Right ventricle myocardium inferior (tissue), 1 donor: ENCODE measurements at places on chromosomes 5 and 9.

GRCh38 chr9:119802621-119803020 lies 433.4 kb upstream of the BRINP1 start:
- peak; percentile 66 for DNase-seq

GRCh38 chr5:53110156-53110555 lies 599 bp upstream of the MOCS2 start:
- DNase-seq: no peak

DNA sequence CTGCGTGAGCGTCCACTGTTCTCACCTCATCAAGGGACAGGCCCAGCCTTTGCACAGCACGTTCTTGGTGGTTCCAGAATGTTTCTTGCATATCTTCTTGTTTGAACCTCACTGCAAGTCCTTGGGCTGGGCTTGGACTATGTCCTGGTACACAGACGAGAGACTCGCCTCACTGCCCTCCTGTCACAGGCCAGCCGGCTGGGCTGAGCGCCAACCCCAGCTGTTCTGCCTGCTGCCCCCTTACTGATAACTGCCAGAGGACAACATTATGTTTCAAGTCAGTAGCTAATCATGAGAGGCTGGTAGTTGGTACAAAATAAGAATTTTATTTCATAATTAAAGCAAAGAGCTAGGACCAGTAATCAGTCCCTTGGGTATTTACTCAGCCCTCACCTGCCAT lies 52.8 kb upstream of the LRRTM2 start:
- DNase-seq: peak; percentile 86

GRCh38 chr5:171498166-171498565 lies 78.7 kb downstream of the FGF18 start:
- peak; percentile 37 for DNase-seq

DNA sequence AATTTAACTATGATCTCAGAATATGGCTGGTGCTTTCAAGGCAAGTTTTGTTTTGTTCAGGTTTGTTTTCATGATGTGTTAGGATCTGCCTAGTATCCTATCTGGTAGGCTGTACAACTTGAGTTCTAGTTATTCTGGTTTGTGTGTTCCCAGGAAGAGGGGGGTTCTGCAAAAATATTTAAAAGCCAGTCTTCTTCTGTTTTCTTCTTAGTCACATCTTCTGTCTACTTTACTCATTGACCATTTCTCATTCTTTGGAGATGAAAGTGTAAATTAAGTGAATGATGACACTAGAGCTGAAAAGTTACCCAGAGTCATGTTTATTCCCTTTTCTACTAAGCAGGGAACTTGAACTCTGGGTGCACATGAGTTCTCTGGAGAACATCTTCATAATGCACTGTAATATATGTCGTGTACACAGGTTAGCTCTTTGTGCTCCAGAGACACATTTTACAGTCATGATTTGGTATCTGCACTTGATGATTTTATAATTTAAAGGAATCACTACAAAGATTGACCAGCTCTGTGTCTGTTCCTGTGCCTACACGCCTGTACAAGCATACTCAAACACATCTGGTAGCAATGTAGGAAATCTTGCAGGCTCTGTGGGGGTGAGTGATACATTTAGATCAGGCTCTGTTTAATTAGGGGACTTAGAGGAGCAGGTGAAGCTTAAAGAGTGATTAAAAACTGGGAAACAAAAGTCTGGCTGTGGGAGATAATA lies 5.0 kb downstream of the SMAD5 start:
- no peak for DNase-seq

DNA sequence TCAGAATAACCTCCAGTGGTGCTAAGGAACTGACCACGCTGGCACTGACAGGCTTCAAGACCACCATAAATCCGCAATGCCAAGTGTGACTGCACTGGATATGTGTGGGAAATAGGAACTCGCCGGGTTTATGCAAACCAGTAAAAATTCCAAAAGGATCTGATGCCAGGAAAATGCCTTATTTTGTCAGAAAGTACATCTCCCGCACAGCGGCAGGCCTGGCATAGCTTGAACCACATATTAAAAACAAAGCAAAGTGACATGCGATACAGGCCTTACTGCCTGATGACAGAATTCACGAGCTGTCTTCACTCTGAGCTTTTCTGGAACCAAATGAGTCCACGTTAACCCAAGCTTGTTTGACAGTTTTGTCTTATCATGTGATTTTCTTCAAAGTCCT lies 139.6 kb downstream of the GLIS3 start:
- no peak for DNase-seq

DNA sequence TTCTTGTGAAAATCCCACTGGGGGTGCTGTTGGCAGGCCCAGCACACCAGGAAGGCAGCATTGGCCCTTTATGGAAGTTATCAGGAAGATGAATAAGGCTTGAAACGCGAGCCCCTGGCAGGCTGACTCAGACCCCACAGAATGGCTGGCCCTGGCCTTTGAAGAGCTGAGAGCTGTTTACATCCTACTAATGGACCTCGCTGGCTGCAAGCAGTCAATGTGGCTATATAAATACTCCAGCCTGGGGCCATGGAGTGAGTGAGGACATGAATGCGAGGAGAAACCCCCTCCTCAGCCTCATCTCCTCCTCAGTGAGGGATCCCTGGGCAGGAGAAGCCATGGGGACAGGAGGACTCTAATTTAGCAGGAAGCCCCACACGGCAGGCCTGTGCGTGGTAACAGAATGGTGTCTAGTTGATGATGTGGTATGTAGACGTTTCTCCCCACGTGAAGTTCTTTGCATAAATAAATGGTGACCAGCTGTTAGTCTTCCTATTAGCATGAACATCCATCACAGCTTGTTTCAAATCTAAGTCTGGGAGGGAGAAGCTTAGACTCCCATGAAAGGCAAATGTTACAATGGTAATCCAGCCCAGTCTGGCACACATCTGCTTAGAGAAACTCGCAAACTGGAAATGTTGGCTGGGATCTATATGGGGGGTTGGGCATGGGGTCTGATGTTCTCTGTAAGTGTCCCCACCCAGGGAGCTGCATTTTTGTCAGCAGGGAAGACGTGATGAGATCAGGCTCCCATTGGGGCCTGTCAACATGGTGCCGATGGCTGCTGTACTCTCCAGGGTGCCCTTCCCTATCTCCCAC lies 175.1 kb upstream of the PITX1 start:
- DNase-seq: no peak

- no peak for DNase-seq
Observed at GRCh38 chr5:177071666-177072385, 14.9 kb upstream of the FGFR4 start.

DNA sequence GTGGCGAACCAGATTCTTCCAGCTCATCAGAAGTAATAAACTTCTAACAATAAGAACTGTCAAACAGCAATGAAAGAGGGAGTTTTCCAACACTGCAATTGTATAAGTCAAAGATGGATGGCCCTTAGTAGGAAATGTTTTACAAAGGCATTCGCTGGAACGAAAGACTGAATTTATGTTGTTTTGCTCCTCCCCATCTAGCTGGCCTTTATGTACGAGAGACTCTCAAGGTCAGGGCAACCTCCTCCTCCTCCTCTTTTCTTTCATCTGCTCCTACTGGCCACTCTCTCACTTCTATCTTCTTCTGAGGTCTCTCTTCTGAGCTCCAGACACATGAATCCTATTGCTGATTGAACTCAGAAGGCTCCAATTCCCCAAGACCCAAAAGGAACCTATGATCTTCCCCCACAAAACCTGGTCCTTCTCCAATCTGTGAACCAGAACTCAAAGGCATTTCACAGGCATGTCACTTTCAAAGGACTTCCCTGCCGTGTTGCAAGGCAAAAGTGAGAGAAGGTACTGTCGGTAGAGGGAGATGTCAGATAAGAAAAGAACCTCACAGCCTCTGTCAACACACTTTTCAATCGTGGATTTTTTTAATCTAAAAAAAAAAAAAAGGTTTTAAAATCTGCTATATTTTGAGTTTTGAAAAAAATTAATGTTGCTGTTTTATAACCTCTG lies 28.5 kb upstream of the PUM3 start:
- DNase-seq: no peak

- no peak for DNase-seq
Observed at GRCh38 chr5:60611099-60611740, 88.7 kb downstream of the DEPDC1B start.

DNA sequence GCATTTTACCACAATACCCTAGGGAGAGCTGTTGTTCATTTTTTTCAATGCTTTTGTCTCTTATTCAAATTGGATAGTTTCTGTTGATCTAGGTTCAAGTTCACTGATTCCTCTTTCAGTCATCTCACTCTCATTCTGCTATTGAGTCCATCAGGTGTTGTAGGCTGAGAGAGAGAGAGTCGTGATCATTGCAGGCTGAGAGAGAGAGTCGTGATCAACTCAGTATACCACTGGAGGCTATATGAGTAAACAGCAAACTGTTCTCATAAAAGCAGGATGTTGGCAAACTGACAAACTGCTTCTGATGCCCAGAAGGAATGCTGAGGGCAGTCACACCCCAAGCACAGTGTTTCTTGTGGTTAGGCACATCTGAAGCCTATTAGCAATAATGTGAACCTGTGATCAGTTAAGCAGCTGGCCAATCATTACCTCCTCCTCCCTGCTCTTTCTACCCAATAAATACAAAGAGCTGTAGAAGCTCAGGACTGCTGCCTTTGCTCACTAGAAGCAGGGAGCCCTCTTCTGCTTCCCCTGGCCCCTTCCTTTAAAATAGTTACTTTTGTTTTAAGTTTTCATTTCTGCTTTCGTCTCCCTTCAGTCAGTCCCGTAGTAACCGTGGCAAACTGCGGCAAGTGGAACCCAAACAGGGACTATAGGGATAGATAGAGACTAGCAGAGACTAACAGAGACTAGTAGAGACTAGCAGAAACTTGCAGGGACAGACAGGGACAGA lies 476.1 kb upstream of the ACO1 start:
- no peak for DNase-seq

GRCh38 chr5:168612996-168613395 lies 33.8 kb upstream of the PANK3 start:
- no peak for DNase-seq

DNA sequence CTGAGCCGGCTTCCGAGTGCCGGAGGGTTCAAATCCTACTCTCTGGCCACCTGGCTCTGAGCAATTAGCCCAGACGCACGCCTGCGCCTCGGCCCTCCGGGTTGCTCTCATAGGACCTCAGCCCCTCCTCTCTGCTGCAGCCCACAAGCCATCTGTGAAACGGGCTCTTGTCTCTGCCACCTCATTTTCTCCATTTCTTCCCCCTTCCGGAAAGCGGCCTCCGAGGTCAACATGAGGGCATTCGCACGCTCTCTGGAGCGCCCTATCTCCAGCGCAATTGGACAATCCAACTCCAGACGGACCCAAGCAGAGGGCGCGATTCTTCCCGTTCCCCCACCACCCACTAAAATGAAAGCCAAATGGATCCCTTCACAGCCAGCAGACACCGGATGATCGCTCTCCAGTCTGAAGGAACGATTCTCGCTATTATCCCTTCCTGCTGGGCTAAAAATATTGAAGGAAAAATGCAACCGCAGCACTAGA lies 41.5 kb downstream of the VAV2 start:
- DNase-seq: peak; percentile 59

- no peak for DNase-seq
Observed at GRCh38 chr5:127370631-127371030, 80.0 kb downstream of the MEGF10 start.

DNA sequence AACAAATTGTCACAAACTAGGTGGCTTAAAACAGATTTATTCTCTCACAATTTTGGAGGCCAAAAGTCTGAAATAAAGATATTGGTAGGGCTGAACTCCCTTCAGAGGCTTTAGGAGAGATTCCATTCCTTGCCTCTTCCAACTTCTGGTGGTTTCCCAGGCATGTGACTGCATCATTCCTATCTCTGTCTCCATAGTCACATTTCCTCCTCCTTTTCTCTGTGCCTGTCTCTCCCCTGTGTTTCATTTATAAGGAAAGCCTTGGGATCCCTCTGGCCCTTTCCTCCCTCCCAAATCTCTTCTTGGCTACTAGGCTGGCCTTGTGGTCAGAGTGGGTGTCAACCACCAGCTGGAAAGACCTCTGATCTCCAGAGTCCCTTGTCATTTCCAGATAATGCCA lies 78.2 kb downstream of the SNX18 start:
- DNase-seq: no peak

DNA sequence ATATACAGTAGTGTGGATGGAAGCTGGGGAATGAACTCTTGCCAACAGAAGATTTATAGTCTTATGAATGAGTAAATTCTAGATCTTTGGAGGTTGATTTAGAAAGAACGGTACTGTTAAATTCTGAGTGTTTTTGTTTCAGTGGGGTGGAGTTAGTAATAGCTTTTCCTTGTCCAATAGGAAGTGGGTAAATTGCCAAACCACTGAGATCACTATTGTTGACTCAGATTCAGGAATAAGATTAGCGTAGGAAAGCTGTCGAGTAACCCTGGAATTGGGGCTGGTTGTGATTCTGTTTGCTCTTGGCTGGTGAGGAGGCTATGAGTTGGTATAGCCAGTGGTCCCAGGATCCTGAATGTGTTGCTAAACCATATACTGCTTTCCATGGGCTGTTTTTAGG lies 155.6 kb downstream of the ARHGAP26 start:
- no peak for DNase-seq

- no peak for DNase-seq
Observed at GRCh38 chr9:29806937-29807618, 2233.8 kb upstream of the C9orf72 start.

- no peak for DNase-seq
Observed at GRCh38 chr9:99335280-99335679, 113.2 kb downstream of the SEC61B start.

DNA sequence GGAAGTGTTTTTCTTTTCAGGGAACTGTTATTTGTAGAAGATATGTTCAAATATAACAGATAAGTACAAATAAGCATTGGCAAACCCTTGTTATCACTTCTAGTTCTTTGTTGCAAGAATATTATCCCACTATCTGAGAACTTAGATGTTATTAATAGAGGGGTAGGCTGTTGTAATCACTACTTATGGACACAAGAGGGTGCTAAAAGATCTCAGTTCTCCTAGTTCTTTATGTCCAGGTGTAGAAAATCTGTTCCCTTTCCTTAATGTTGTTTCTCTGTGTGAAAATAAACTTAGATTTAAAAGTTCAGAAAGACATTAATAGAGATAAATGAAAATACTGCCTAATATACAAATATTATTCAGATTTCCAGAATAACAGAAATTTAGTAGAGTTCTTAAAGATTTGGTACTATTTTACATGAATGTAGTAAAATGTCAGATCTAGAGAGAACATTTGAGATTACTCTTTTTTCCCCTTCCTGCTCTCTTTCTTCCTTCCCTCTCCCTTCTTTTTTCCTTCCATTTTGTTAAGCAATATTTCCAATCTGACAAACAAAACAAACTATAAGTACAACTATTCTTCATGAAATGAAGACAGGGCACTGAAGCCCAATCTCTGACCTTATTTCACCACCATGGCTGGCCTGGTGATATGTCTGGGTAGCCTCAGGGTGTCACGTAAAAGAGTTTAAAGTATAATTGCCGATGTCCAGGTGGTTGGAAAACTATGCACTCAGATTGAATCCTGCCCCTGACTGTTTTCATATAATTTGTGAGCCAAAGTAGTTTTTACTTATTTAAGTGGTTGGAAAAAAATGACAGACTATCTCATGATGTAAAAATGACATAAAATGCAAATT lies 43.6 kb upstream of the C5orf46 start:
- DNase-seq: no peak

- peak; percentile 34 for DNase-seq
Observed at GRCh38 chr9:6869081-6869948, 111.5 kb downstream of the KDM4C start.

- DNase-seq: no peak
Observed at GRCh38 chr5:73623901-73624404, 2.0 kb upstream of the ARHGEF28 start.

- DNase-seq: peak; percentile 93
Observed at GRCh38 chr9:134455934-134456755, 129.9 kb downstream of the RXRA start.

- DNase-seq: no peak
Observed at GRCh38 chr5:145750199-145750598, 84.9 kb downstream of the PRELID2 start.

- DNase-seq: no peak
Observed at GRCh38 chr5:1666812-1667588, 132.6 kb downstream of the MRPL36 start.
